Smooth muscle cell of trachea (primary cell): ENCODE measurements at places on chromosomes 5 and 9. TPM values are rescaled to one million over a fixed set of nuclear protein-coding genes. Genes with fewer than 3 reads are reported as not detected.

Gene SLC25A2
- total RNA-seq: 0.50 and 1.0 TPM in 2 replicates

Gene C5orf58
- total RNA-seq: not detected in 2 replicates

Gene GALNT12
- 16.5 and 19.2 TPM in 2 replicates for total RNA-seq

Gene PKD2L2
- not detected in 2 replicates for total RNA-seq

Gene TNFSF15
- 0.44 and 0.99 TPM in 2 replicates for total RNA-seq

Gene PPP2CA
- total RNA-seq: 64.7 and 117 TPM in 2 replicates

Gene SNCB
- total RNA-seq: 0.33 and 1.6 TPM in 2 replicates
